ENCODE measurements at places on chromosomes 3 and 15. TPM values are rescaled to one million over a fixed set of nuclear protein-coding genes. Genes with fewer than 3 reads are reported as not detected.

DNA sequence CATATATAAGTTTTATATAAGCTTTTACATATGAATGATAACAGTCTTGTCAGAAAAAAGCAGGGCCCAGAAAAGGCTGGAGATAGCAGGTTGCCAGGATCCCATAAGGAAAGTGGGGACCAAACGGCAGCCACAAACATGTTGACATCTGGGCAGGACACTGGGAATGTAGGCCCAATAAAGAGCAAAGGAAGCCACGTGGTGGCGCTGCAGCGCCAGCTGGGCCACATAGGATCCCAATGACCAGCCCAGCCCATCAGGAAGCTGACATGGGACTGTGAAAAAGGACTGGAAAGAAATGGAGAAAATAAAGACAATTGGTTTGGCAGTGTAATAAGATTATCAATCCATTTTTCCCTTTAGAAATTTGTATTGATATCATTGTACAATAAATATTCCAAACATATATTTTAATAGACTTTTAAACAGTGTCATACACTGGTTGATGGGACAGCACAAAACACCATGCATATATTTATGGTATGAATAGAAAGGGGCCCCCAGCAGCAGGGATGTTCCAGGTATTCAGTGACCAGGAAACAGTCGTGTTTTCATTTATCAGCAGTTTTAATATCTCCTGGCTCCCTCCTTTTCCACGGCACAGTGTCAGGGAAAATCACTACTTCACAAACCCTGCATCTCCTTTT lies 89.0 kb upstream of the STRIT1 start:
- DNase-seq = peak; percentile 86

DNA sequence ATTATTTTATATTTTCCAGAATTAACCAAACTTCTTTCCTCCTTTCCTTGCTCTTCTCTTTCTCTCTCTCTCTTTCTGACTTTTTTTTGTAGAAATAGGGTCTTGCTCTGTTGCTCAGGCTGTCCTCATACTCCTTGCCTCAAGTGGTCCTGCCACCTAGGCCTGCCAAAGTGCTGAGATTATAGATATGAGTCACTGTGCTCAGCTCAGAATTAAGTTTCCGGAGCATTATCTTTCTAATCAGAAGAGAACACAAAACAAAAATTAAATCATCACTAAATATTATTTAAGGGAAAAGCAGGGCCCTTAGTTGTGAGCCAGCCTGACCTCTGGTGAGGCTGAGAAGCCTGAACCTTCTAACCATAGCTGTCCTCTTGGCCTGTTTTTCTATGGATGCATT lies 168.2 kb downstream of the SOX2 start:
- no peak for DNase-seq

DNA sequence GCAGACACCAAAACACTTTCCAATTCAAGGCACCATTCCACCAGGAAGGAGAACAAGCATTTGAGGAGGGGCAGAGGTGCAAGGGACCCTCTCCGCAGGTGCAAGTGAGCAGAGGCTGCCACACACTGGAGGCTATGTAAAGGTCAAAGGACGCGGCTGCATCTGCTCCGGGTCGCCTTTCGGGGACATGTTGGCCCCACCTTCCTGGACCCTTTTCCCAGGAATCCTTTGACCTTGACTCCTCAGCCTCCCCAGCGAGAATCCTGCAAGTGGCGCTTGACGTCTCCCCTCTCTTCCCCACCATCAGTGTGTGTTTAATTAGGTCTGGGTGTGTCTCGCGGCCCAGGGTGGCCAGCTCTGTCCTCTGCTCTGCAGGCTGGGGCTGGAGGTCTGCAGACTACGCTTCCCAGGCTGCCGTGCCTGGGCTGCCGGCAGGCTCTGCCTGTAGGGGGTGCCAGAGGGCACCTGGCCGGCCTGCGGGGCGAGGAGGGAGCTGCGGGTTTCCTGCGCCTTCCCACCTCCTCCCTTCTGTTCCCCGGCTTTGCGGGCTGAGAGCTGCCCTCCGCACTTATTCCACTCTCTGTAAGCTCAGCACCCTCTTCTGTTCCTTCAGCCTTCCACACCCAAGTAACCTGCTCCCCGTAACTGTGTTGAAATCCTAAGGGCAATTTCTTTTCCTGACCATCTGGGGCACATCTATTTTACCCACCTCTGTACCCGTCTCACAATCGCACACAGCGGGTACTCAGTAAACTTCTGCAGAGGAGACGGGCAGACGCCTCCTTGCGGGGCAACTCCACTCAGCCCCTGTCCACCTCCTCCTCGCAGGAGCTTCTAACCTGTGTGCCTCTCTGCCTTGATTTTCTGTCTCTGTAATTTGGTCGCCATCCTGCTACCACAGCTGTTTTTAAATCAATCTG lies 129.8 kb downstream of the NSMCE3 start:
- DNase-seq = peak; percentile 49

SH3GL3 gene
- total RNA-seq = not detected

HIGD2B gene
- not detected for total RNA-seq

STRIT1 gene
- not detected for total RNA-seq

- no peak for DNase-seq
These were observed 16.9 kb upstream of the IFT57 start for GRCh38 chr3:108239082-108239481.

DNA sequence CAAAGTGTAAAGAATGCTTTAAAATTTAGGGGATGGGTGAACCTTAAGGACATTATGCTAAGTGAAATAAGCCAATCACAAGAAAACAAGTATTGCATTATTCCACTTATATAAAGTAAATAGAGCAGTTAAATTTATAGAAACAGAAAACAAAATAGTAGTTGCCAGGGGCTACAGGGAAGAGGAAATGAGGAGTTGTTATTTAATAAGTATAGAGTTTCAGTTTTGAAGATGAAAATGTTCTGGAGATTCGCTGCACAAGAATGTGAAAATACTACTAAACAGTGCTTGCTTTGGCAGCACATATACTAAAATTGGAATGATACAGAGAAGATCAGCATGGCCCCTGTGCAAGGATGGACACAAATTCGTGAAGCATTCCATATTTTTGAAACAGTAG lies 32.0 kb downstream of the DNAH12 start:
- DNase-seq = no peak

GRCh38 chr3:188383748-188384147 lies 229.8 kb downstream of the LPP start:
- DNase-seq = no peak

GABRG3 gene
- not detected for total RNA-seq
